ENCODE measurements at places on chromosomes 1 and 21. TPM values are rescaled to one million over a fixed set of nuclear protein-coding genes. Genes with fewer than 3 reads are reported as not detected.

GRCh38 chr1:163826500-163826899 is 504.7 kb downstream of the NUF2 start:
- no peak for DNase-seq
- H3K4me3 ChIP-seq: no peak overlapping the region
- no peaks in the 10 kb centered on the region for H3K36me3 ChIP-seq
- H3K4me1 ChIP-seq: no peaks in the 10 kb centered on the region
- no peak overlapping the region for H3K27ac ChIP-seq

The KDF1 gene
- 0.24 TPM for total RNA-seq

DNA sequence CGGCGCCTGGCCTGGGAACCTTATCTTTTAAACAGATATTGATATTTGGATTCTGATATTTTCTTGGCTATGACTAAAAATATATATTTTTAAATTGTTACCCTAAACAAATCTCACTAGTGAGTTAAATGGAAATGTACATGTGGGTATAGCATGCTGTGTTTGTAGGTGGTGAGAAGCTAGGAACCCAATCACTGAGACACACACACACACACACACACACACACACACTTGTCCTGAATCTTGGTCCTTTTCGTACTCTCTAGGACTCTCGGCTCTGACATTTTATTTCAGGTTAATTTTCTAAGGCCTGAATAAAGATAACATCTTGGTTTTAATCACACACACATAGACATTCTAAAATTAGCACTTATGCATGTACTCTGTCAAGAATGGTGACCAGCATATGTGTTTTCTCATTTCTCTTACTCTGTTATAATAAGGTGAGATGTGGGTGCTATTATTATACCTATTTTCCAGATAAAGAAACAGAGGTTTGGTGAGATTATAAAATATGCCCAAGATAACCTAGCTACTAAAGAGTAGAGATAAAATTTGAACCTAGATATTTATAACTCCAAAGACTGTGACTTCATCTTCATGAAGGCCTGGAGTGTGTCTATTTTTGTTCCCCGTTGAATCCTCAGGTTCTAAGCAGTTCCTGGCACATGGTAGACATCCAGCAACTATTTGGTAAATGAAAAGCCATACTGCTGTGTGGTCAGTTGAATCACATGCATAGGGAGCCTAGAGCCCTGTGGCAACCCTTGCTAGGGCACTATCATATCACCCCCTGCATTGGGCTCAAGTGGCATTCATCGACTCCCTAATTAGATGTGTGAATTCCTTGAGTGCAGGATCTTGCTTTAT is 85.0 kb upstream of the RAB3GAP2 start:
- DNase-seq: no peak
- H3K36me3 ChIP-seq: no peaks in the 10 kb centered on the region
- no peaks in the 10 kb centered on the region for H3K4me1 ChIP-seq
- no peak overlapping the region for H3K27ac ChIP-seq

- DNase-seq: no peak
- 0 out of 2 replicates have a peak, but pooled peaks cover 2% of the 10 kb centered on the region for H3K27me3 ChIP-seq
- H3K36me3 ChIP-seq: no peaks in the 10 kb centered on the region
- no peak overlapping the region for H3K4me3 ChIP-seq
- no peaks in the 10 kb centered on the region for H3K4me1 ChIP-seq
Observed at GRCh38 chr1:116972674-116973030, 28.9 kb upstream of the CD101 start.

- no peaks in the 10 kb centered on the region for H3K4me1 ChIP-seq
- no peak for DNase-seq
- H3K36me3 ChIP-seq: peaks cover 27% of the 10 kb centered on the region
- no peak overlapping the region for H3K4me3 ChIP-seq
Observed at GRCh38 chr1:235138821-235139220, 10.2 kb upstream of the TOMM20 start.

DNA sequence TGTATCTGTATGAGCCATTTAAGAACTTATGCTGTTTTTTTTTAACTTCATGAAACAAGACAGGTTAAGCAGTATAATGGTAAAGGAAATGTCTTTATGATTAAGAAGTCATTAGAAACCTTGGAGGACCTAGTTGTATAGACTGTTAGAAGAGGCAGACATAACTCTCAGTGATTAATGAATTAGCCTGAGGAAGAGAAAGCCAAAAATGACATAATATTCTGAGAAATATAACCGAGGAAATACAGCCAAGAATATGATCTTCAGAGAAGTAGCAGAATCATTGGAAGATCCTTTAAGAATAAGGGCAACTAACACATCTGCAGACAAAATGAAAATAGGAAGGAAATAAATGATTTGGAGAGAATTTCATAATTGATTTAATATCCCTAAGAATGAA is 738.1 kb upstream of the NCAM2 start:
- H3K36me3 ChIP-seq: no peaks in the 10 kb centered on the region
- DNase-seq: no peak
- no peak overlapping the region for H3K4me3 ChIP-seq
- H3K27me3 ChIP-seq: no peaks in the 10 kb centered on the region
- H3K4me1 ChIP-seq: no peaks in the 10 kb centered on the region

DNA sequence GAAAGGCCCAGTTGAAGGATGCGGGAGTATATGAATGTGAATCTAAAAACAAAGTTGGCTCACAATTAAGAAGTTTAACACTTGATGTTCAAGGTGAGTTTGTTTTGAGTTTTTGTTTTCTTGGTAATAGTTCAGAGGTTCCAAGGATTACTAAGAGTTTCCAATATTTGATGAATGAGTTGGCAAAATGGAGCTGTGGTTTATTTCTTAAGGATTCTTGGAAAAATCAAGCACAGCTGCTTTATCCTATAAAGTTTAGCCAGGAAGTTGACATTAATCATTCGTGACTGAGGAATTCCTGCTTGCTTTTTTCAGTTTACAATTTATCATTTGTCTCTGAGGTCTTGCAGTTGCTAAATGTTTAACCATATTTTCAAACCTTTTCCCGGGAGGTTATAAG is 15.1 kb downstream of the VCAM1 start:
- H3K36me3 ChIP-seq: no peaks in the 10 kb centered on the region
- DNase-seq: no peak
- H3K27ac ChIP-seq: no peak overlapping the region
- no peak overlapping the region for H3K4me3 ChIP-seq
- no peaks in the 10 kb centered on the region for H3K27me3 ChIP-seq
- no peaks in the 10 kb centered on the region for H3K4me1 ChIP-seq

- H3K4me1 ChIP-seq: peaks cover 15% of the 10 kb centered on the region
- H3K27ac ChIP-seq: peak overlapping the region; percentile 98
- DNase-seq: no peak
- H3K4me3 ChIP-seq: no peak overlapping the region
- H3K36me3 ChIP-seq: no peaks in the 10 kb centered on the region
Observed at GRCh38 chr1:66444438-66445265, 89.3 kb upstream of the SGIP1 start.

DNA sequence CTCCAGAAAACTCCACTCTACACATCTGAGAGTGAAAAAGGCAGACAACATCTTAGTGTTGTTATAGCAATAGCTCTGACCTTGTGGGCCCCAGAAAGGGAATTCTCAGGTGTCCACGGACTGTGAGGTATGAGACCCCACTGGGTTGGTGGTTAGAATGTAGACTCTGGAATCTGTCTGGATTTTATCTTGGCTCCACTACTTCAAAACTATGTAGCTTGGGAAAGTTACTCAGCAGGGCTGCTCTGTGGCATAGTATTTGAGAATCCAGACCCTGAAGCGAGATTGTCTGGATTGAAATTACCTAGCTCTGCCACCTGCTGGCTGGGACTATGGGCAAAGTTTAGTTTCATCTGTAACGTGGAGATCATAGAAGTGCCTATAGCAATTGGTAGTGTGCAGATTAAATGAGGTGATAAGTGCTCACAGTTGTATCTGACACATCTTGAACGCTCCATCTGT is 25.8 kb downstream of the PRDM2 start:
- no peak for DNase-seq
- no peaks in the 10 kb centered on the region for H3K27me3 ChIP-seq
- H3K4me1 ChIP-seq: peaks cover 42% of the 10 kb centered on the region
- peak overlapping the region; percentile 27 for H3K27ac ChIP-seq
- H3K4me3 ChIP-seq: no peak overlapping the region

The DISC1 gene
- total RNA-seq: 0.61 TPM

GRCh38 chr21:43696214-43696613 is 22.7 kb upstream of the PDXK start:
- no peaks in the 10 kb centered on the region for H3K27me3 ChIP-seq
- peaks cover 4% of the 10 kb centered on the region for H3K4me1 ChIP-seq
- no peak overlapping the region for H3K27ac ChIP-seq
- no peak overlapping the region for H3K4me3 ChIP-seq

GRCh38 chr1:41650028-41650880 is 165.8 kb upstream of the EDN2 start:
- no peaks in the 10 kb centered on the region for H3K36me3 ChIP-seq
- H3K4me3 ChIP-seq: no peak overlapping the region
- no peaks in the 10 kb centered on the region for H3K4me1 ChIP-seq

- no peaks in the 10 kb centered on the region for H3K36me3 ChIP-seq
- H3K27me3 ChIP-seq: no peaks in the 10 kb centered on the region
- no peak overlapping the region for H3K4me3 ChIP-seq
- H3K4me1 ChIP-seq: peaks cover 3% of the 10 kb centered on the region
- no peak for DNase-seq
Observed at GRCh38 chr21:46061950-46062349, 36.0 kb upstream of the COL6A2 start.

GRCh38 chr1:40076895-40077312 is 20.1 kb downstream of the PPT1 start:
- peaks cover 3% of the 10 kb centered on the region for H3K36me3 ChIP-seq
- no peak for DNase-seq
- H3K27ac ChIP-seq: no peak overlapping the region
- H3K27me3 ChIP-seq: no peaks in the 10 kb centered on the region
- H3K4me3 ChIP-seq: no peak overlapping the region

DNA sequence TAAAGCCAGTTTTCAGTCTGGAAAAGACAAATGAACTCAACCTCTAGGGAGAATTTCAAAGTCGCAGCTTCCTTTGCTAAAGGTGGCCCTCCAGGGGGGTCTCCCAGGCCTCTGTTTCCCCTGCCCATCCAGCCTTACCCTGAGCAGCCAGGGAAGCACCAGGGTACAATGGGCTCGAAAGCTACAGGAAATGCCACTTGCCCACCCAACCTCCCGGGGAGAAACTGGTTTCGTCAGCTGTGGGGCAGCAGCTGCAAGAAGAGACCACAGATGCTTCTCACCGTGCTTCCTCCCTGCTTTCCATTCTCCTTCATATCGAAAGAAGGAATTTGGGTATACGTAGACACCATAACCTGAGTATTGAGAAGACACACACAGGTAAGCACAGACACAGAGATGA is 1.7 kb downstream of the MORN1 start:
- DNase-seq: no peak
- H3K4me1 ChIP-seq: peaks cover 42% of the 10 kb centered on the region
- H3K36me3 ChIP-seq: 0 out of 2 replicates have a peak, but pooled peaks cover 2% of the 10 kb centered on the region
- no peaks in the 10 kb centered on the region for H3K27me3 ChIP-seq

The OR2T33 gene
- not detected for total RNA-seq

DNA sequence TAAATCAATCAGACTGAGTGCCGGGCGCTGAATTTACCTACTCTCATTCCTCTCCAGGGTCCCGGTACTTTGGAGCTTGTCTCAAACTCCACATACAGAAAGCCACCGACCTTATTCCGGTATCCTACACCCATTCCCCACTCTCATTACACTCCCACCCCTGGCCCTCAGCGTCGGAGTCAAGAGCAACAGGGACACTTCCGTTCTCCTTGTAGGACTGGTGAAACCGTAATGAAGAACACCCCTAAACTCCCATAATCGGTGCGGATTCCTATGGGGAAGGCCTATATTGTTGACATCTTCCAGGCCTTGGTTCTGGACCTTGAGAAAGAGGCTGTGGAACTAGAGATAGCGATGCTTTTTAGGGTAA is 798 bp downstream of the ZBED6 start:
- H3K27me3 ChIP-seq: no peaks in the 10 kb centered on the region
- H3K4me1 ChIP-seq: peaks cover 4% of the 10 kb centered on the region
- peaks cover 24% of the 10 kb centered on the region for H3K36me3 ChIP-seq

Measured in GM12878 (cell line).